ENCODE measurements at places on chromosomes 3 and 15.

- H3K4me3 ChIP-seq = peak overlapping the region; percentile 22
- peak; percentile 84 for DNase-seq
- H3K27ac ChIP-seq = peak overlapping the region; percentile 69
- H3K27me3 ChIP-seq = no peaks in the 10 kb centered on the region
- peaks cover 48% of the 10 kb centered on the region for H3K36me3 ChIP-seq
Observed at GRCh38 chr3:191376516-191377141, 46.3 kb upstream of the UTS2B start.

DNA sequence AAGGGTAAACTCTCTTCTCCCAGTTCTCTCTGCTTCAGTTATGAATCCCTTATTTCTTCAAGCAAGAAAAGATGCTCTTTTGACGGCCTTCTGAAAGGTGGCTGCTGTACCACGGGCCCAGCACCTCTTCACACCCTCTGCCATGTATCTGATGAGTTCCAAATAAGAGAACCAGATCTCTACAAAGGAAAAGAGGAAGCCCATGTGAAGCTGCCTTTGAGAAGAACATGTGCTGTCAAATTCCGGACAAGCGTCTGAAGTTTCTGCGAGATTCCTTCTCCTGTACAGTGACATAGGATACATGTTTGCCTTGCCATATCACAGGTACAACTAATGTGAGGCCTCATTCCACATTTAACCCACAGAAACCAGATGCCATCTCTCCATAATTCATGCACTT is 59.2 kb downstream of the SH3BP5 start:
- H3K27ac ChIP-seq = no peak overlapping the region
- peaks cover 21% of the 10 kb centered on the region for H3K36me3 ChIP-seq
- no peak for DNase-seq
- H3K4me3 ChIP-seq = no peak overlapping the region
- H3K27me3 ChIP-seq = no peaks in the 10 kb centered on the region

DNA sequence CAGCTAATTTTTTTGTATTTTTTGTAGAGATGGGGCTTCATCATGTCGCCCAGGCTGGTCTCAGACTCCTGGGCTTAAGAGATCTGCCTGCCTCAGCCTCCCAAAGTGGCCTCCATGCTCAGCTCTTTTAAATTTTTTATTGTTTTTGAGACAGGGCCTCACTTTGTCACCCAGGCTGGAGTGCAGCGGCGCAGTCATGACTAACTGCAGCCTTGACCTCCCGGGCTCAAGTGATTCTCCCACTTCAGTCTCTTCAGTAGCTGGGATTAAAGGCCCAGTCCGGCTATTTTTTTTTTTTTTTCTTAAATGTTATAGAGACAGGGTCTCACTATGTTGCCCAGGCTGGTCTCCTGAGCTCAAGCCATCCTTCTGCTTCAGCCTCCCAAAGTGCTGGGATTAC is 15.1 kb upstream of the BAHD1 start:
- peaks cover 8% of the 10 kb centered on the region for H3K4me1 ChIP-seq
- H3K27ac ChIP-seq = no peak overlapping the region
- DNase-seq = no peak
- no peaks in the 10 kb centered on the region for H3K36me3 ChIP-seq

GRCh38 chr15:74144153-74144775 is 13.9 kb downstream of the ISLR2 start:
- H3K27me3 ChIP-seq = peaks cover 24% of the 10 kb centered on the region
- peaks cover 3% of the 10 kb centered on the region for H3K4me1 ChIP-seq
- no peaks in the 10 kb centered on the region for H3K36me3 ChIP-seq
- H3K4me3 ChIP-seq = no peak overlapping the region
- no peak for DNase-seq

- peak overlapping the region; percentile 78 for H3K27ac ChIP-seq
- peaks cover 3% of the 10 kb centered on the region for H3K4me1 ChIP-seq
- H3K36me3 ChIP-seq = no peaks in the 10 kb centered on the region
- peak; percentile 2 for DNase-seq
- H3K27me3 ChIP-seq = no peaks in the 10 kb centered on the region
Observed at GRCh38 chr3:189457201-189457607, 174.0 kb upstream of the TP63 start.

DNA sequence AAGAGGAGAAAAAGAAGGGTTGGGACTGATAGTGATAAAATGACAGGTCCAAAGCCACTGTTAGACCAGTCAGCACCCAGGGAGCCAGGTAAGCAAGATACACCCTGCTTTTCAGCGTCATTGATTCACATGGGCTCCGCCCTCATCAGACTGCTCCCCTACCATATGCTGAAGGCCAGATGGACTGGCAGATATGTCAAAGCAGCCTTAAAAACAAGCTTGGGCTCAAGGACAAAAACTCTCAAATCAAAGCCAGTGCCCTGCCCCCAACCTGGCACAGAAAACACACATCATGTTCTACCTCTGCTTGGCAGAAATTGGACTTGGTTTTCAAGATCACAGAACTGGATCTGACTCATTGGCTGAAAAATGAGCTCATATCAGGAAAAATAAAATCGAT is 33.4 kb downstream of the SH3BP5 start:
- H3K27ac ChIP-seq = no peak overlapping the region
- H3K4me1 ChIP-seq = peaks cover 9% of the 10 kb centered on the region
- DNase-seq = no peak
- H3K36me3 ChIP-seq = peaks cover 62% of the 10 kb centered on the region

GRCh38 chr15:31069360-31070000 is 32.0 kb downstream of the TRPM1 start:
- no peak overlapping the region for H3K4me3 ChIP-seq
- no peaks in the 10 kb centered on the region for H3K36me3 ChIP-seq
- no peak overlapping the region for H3K27ac ChIP-seq
- H3K27me3 ChIP-seq = no peaks in the 10 kb centered on the region
- H3K4me1 ChIP-seq = no peaks in the 10 kb centered on the region

GRCh38 chr3:159877924-159878323 is 110.7 kb upstream of the IL12A start:
- H3K27ac ChIP-seq = peak overlapping the region; percentile 39
- H3K27me3 ChIP-seq = no peaks in the 10 kb centered on the region
- H3K4me1 ChIP-seq = peaks cover 11% of the 10 kb centered on the region

DNA sequence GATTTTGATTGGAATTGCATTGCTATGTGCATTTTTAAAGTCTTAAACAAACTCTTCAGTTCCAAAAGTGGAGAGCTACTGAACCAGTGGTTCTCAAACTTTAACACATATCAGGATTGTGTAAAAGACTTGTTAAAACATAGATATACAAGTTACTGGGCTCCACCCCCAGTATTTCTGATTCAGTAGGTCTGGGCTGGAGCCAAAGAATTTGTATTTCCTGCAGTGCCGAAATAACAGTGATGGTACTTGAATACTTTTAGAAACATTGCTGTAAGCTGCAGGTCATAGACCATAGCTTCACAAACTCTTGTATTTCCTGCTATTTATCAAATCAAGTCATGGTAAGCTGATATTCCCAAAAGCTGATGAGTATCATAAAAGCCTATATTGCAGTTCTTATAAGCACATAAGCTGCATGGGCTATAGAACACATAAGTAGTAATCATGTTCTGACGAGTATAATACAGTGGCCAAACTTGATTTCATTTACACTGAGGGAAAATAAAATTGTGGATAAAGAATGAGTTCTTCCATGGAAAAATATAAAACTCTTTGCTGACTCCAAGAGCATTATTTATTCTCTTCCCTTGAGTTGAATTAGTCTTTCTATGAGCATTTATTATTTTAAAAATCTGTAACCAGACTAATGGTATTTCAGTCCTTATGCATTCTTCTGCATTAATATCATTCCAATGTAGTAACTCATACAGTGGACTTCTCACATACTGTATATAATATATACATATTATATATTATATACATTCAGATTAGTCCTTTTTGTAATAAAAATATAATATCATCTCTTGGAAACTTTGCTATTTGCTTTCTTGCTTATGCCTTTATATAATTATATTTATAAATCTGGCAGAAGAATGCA is 550.5 kb upstream of the AGTR1 start:
- no peaks in the 10 kb centered on the region for H3K4me1 ChIP-seq
- H3K27me3 ChIP-seq = no peaks in the 10 kb centered on the region
- peak; percentile 33 for DNase-seq
- H3K27ac ChIP-seq = peak overlapping the region; percentile 17

DNA sequence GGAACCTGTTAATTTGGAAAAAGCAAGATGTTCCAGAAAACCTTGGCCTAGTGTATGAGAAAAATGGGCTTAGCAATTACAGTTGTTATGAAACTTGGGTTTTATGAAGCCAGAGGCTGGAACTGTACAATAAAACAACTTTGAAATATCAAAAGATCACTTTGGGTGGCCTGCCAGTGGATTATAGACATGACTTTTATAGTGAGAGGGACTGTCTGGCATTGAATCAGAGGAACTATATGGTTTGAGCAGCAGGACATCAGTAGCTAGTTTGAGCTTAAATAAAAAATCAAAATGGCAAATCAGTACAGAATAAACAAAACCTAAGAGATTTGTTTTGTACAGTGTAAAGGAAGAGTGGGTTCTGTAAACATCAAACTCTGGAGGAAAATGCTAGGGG is 115.0 kb upstream of the PTPRG start:
- no peak overlapping the region for H3K27ac ChIP-seq
- H3K4me1 ChIP-seq = peaks cover 2% of the 10 kb centered on the region
- H3K27me3 ChIP-seq = no peaks in the 10 kb centered on the region
- H3K36me3 ChIP-seq = no peaks in the 10 kb centered on the region
- no peak for DNase-seq
- no peak overlapping the region for H3K4me3 ChIP-seq

- H3K4me3 ChIP-seq = no peak overlapping the region
- peaks cover 4% of the 10 kb centered on the region for H3K36me3 ChIP-seq
- H3K27ac ChIP-seq = no peak overlapping the region
- H3K27me3 ChIP-seq = no peaks in the 10 kb centered on the region
- no peak for DNase-seq
Observed at GRCh38 chr3:119481079-119481478, 12.3 kb downstream of the POGLUT1 start.

GRCh38 chr3:108428586-108428985 is 81.8 kb downstream of the MYH15 start:
- H3K36me3 ChIP-seq = no peaks in the 10 kb centered on the region
- no peak for DNase-seq
- H3K27ac ChIP-seq = no peak overlapping the region
- H3K4me3 ChIP-seq = no peak overlapping the region
- H3K27me3 ChIP-seq = no peaks in the 10 kb centered on the region

DNA sequence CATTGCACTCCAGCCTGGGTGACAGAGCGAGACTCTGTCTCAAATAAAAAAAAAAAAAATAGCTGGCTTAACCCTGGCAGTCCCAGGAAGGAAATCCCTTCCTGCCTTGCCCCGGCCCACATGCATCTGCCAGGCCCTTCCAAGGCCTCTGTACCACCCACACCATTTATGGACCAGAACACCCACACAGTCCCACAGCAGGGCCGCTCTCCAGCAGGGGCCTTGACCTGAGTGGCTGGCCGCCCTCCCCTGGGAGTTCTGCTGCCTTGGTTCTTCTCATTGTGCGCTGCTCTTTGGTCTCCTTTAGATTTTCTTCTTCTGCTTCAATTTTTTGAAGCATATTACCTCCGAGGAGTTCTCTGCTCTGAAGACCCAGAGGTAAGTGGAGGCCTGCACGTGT is 16.1 kb upstream of the CPNE9 start:
- no peaks in the 10 kb centered on the region for H3K27me3 ChIP-seq
- no peak overlapping the region for H3K4me3 ChIP-seq
- DNase-seq = no peak
- H3K36me3 ChIP-seq = peaks cover 89% of the 10 kb centered on the region
- peaks cover 4% of the 10 kb centered on the region for H3K4me1 ChIP-seq
- no peak overlapping the region for H3K27ac ChIP-seq

- no peaks in the 10 kb centered on the region for H3K27me3 ChIP-seq
- no peak overlapping the region for H3K27ac ChIP-seq
- H3K4me1 ChIP-seq = peaks cover 8% of the 10 kb centered on the region
Observed at GRCh38 chr3:16304061-16305010, 39.3 kb downstream of the OXNAD1 start.

- H3K36me3 ChIP-seq = no peaks in the 10 kb centered on the region
- H3K27me3 ChIP-seq = no peaks in the 10 kb centered on the region
- no peak for DNase-seq
Observed at GRCh38 chr15:92728266-92728665, 72.7 kb upstream of the FAM174B start.

DNA sequence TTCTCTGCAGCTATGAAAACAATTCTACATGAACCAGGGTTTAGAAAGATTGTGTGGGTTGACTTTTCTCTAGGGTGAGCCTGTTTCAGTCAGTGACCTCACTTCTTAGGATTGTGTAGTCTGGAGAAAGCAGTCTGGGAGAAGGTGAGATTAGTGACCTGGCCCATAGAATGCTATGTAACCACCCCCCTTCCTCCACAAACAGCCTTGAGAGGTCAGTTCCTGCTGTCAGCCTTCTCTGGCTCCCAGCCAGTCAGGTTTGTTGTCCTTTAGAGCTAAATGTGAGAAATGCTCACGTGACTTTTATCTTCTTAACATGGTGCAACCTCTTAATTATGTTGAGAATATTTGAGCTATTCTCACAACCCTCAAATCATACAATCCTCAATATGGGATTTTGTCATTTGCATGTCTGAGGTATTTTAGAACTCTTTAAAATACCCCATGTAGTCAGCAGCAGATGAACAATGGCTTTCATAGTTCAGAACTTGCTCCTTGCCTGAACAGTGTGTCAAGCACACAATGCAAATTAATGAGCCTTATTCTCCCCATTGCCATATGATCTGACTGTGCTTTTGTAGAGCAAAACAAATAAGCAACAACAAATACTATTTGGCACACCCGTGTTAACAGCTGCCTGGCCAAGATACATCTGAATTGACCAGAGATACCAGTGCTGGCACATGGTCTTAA is 311.6 kb downstream of the CNTN6 start:
- H3K36me3 ChIP-seq = no peaks in the 10 kb centered on the region
- H3K27ac ChIP-seq = peak overlapping the region; percentile 84
- H3K4me1 ChIP-seq = no peaks in the 10 kb centered on the region
- DNase-seq = peak; percentile 0
- no peaks in the 10 kb centered on the region for H3K27me3 ChIP-seq

DNA sequence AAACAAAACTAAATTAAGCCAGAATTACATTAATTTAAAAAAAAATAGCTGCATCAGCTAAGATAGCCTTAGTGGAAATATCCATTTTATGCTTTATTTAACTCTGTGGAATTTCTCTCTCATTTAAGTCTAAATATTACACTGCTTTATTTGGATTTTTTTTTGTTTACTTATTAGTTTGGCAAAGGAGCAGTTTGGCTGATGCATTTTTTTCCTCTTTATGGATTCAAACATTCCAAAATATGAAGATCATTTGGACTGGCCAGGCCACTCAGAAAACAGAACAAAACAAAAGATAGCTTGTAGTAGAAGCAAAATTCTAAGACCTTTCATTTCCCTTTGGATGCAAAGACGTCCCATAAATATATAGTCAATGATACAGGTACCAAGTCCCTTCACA is 707.3 kb upstream of the UBE2E2 start:
- H3K4me3 ChIP-seq = no peak overlapping the region
- no peaks in the 10 kb centered on the region for H3K27me3 ChIP-seq
- H3K4me1 ChIP-seq = no peaks in the 10 kb centered on the region
- DNase-seq = no peak

GRCh38 chr3:5122030-5122740 is at the start of gene ARL8B:
Gene ARL8B, plus strand, starts transcription at chr3:5122292. Its CDS starts 174 bp downstream, at chr3:5122466.
- H3K27me3 ChIP-seq = no peaks in the 10 kb centered on the region
- peaks cover 6% of the 10 kb centered on the region for H3K4me1 ChIP-seq
- peak; percentile 90 for DNase-seq
- peak within 1 kb of the TSS; percentile 98 for H3K4me3 ChIP-seq
- H3K36me3 ChIP-seq = no peaks in the 10 kb centered on the region

All from mesenchymal stem cell (in vitro differentiated cells and primary cell).